GM12864 (cell line): ENCODE measurements at places on chromosomes 11 and 22.

DNA sequence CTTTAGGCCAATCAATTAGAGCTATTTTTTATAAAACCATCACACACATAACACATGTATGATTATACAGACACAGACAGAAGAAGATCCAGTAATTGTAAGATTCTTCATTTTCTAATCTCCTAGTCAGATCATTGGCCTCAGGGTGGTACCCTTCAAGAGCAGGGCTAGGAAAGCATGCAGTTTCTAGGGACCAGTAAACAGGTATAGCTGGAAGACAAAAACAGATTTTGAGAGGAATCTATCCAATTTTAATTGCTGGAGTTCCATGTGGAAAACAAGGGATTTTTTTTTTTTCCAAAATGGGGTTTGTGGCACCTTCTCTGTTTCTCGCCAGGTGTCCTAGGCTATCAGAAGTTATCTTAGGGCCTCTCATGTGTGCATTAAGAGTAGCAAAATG is 29.6 kb downstream of the METTL15 start:
- no peak for DNase-seq

- no peak for DNase-seq
Observed at GRCh38 chr11:71563406-71563805, 2.0 kb upstream of the KRTAP5-10 start.

DNA sequence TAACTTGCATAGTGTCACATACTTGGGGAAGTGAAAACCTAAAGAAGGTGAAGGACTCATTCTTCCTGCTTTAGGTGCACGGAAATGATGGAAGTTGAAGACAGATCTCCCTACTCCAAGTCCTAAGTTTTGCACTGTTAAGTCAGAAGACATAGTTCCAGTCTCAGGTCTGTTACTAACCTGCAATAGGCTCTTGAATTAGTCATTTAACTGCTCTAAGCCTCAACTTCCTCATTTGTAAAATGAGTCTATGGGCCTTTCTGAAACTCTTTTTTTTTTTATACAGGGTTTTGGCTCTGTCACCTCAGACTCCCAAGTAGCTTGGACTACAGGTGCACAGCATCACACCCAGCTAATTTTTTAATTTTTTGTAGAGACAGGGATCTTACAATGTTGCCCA is 30.8 kb upstream of the POU2AF1 start:
- peak; percentile 76 for DNase-seq

- no peak for DNase-seq
Observed at GRCh38 chr22:48138427-48138826, 1376.0 kb downstream of the TBC1D22A start.

DNA sequence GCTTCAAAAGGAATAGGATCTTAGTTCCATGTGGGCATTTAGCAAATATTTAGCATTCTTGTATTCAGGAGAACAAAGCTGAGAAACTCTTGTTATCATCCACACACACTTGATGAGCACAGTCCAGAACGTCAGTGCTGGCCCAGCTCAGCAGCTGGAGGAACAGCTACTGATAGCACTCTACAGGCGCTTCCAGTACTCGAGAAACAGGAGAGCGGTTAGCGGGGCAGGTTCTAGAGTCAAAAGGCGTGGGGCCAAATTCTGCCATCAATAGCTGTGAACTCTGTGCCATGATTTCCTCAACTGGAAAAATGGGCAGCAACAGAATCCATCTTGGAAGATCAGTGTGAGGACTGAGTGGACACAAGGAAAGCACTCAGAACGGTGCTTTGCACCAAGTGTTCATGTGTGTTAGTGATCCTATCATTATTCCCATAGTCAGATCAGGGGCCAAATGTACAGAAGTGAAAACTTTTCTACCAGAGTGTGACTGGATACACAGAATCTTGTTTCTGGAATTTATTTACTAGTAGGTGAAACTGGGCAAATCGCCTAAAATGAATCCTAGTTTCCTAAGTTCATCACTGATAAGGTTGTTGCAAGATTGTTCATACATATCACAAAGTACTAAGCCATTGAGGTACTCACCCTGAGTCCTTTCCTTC is 3.2 kb downstream of the JOSD1 start:
- no peak for DNase-seq

DNA sequence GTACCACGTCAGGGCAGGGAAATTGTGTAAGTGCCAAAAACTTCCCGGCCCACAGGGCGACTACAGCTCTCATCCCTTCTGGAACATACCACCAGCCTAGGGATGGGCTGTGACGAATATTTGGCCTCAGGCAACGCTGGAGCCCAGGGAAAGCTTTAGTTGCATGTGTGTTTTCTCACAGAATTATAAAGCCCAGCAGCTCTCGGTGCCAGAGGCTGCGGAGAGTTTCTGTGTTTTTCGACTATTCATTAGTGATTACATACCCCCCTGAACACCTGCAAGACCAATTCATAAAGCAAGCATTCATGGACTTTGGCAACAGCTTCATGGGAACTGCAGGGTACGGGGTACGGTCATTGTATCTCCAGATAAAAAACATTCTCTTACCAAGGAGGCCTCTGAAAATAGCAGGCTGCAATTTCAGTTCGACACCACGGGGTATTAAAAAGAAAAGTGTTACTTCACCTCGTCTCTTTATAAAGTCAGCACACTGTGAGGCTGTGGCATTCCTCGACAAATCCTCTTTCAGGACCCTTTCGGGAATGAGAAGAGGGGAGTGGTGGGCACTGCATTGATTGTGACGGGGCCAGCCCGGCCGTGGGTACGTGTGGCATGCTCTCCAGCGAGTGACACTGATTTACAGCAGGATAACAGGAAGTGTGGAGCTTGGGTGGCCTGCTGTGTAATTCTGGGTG is 243.6 kb upstream of the SORL1-AS1 start:
- DNase-seq: no peak

DNA sequence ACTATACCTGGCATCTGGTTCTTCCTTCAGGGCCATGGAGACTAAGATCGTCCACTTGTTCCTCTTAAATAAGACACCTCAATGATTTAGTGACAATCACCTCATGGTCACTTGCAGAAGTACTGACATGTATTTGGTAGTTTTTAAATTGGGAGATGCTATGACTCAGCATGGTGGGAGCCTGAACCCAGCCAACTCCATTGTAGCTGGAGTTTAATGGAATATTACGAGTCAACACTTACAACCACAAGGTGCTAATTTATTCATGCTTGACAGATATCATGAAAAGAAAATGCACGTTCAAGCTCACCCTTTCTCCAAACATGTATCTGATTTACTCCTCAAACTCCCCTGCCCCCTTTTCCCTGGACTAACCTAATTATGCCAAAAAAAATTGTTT is 16.6 kb upstream of the APOL3 start:
- no peak for DNase-seq

DNA sequence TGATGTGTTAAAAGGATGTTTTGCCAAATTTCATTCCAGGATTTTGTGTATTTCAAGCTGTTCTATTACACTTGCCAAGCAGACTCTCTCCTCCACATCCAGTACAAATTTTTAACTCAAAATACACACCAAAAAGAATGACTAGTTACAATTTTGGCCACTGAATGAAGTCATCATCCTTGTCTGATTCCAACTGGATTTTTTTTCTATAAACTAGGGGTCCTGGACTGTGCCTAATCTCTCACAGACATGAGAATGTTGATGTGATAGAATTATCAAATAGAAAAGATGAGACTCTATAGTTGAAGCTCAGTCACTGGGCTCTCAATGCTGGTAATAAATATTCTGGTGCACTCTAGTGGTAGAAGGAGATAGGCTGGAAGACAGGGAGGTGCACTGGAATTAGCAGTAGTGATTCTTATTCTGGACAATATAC is 85.8 kb downstream of the FANCF start:
- no peak for DNase-seq

GRCh38 chr22:29482253-29482652 is 2.2 kb downstream of the NEFH start:
- no peak for DNase-seq

GRCh38 chr11:128496692-128497060 is 90.7 kb downstream of the ETS1 start:
- DNase-seq: no peak

- DNase-seq: no peak
Observed at GRCh38 chr22:28608546-28608945, 71.1 kb downstream of the TTC28 start.
